HS-5 (cell line): ENCODE measurements at places on chromosomes 13 and 19.

- no peak for DNase-seq
Observed at GRCh38 chr19:47479701-47480503, 4.1 kb downstream of the KPTN start.

DNA sequence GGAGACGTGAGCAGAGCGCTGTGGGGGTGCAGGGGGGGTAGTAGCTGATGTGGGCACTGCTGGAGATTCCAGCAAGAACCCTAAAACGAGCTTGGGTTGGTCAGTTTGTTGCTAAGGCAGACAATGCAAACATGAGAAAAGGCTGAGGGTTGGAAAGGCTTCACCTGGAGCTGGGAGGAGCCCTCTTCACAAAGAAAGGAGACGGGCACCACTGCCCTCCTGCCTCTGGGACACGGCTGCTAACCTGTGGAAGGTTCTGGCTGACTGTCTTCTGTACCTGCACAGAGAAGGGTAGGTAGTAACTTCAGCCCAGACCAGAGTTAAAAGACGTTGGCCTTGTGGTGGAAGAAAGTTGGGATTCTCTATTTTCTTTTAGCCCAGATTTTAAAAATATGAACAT lies 108.7 kb downstream of the SUCLA2 start:
- DNase-seq: no peak

DNA sequence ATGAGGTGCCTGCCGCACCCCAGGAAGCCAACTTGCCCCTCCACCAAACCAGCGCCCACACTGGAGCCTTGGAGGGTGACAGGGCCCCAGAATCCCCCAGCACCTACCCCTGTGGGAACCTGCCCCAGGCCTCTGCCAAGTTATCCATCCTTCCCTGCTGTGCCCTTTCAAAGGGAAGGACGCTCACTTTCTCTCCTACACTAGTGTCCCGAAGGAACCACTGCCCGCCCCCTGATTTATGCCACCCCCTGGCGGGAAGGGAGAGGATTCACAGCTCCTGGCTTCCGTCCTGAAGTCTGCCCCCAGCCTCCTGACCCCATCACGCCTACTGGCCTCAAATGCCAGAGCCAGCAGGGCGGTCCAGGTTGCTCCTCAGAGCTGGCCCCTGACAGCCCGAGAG lies 1.4 kb downstream of the EVI5L start:
- DNase-seq: no peak

- DNase-seq: no peak
Observed at GRCh38 chr13:100280681-100281080, 191.8 kb downstream of the PCCA start.

- no peak for DNase-seq
Observed at GRCh38 chr13:24746618-24747247, 17.2 kb upstream of the RNF17 start.

- no peak for DNase-seq
Observed at GRCh38 chr19:38211766-38212165, 12.3 kb downstream of the DPF1 start.

- DNase-seq: no peak
Observed at GRCh38 chr19:47210689-47211316, 20.2 kb downstream of the BBC3 start.

DNA sequence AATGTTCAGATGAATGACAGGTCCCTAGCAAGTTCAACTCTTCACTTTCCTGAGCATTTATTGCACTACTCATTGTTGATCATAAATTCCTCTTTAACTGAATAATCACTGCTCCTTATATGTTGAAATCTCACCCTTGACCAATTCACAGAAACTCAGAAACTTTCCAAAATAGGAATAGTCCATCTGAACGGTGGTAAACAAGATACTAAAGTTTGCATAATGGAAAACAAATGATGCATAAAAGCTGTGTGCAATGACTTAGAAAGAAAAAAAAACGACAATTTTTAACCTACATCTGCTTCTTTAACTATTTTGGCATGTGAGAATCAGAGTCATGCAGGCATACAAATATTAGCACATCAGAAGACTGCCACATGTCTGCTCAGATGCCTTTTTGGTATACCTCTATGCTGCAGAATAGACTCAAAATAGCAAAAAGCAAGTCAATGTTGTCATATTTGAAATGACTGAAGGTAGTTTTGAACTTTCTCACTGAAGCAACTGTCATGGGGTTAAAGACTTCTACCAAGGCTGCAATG lies 34.8 kb downstream of the SLC10A2 start:
- DNase-seq: no peak
